ENCODE measurements at places on chromosomes 6 and 20. TPM values are rescaled to one million over a fixed set of nuclear protein-coding genes. Genes with fewer than 3 reads are reported as not detected.

The PLG gene
- not detected for total RNA-seq

The BCAS4 gene
- total RNA-seq, result 4.9 TPM

DNA sequence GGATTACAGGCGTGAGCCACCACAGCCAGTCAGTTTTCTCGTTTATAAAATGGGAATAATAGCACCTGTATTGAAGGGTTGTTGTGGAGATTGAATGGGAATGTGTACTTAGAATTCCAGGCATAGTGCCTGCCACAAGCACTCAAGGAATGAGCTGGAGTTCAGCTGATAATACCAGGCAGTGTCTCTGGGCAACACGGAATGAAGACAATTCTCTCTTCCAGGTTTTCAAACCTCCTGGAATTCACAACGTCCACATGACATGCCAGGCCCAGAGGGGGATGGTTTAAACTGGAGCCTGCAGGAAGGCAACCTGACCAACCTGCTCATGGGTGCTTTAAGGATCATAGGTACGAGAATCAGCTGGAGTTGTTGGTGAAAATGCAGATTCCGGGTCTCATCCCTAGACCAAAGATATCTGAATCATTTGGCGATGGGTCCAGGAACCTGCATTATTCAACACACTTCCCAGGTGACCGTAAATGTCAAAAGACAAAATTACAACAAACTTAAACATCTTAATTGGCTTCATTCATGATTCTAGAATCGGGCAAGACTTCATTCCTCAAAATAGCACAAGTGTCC lies 1.9 kb upstream of the PTPN1 start:
- H3K27me3 ChIP-seq, result no peaks in the 10 kb centered on the region
- no peak overlapping the region for H3K4me3 ChIP-seq
- no peak overlapping the region for H3K27ac ChIP-seq
- H3K36me3 ChIP-seq, result no peaks in the 10 kb centered on the region
- no peaks in the 10 kb centered on the region for H3K4me1 ChIP-seq
- no peak for DNase-seq

- no peak for DNase-seq
- H3K27me3 ChIP-seq, result no peaks in the 10 kb centered on the region
- H3K27ac ChIP-seq, result no peak overlapping the region
- no peak overlapping the region for H3K4me3 ChIP-seq
- H3K36me3 ChIP-seq, result no peaks in the 10 kb centered on the region
Observed at GRCh38 chr20:62412194-62413024, 5.3 kb upstream of the CABLES2 start.

All from aorta (tissue), 5 donors.